Stimulated activated CD4-positive, alpha-beta T cell treated with anti-CD3 and anti-CD28 coated beads, Interleukin-2, amount 100 ng/mL, for 48 hours (primary cell): ENCODE measurements at places on chromosomes 5 and 9.
A peak's percentile ranks its signal among the peaks of the same experiment; 100 is the strongest.

GRCh38 chr5:13214182-13214581 lies 730.3 kb downstream of the DNAH5 start:
- no peak for DNase-seq

GRCh38 chr5:56314529-56314928 lies 81.4 kb upstream of the ANKRD55 start:
- peak; percentile 46 for DNase-seq

DNA sequence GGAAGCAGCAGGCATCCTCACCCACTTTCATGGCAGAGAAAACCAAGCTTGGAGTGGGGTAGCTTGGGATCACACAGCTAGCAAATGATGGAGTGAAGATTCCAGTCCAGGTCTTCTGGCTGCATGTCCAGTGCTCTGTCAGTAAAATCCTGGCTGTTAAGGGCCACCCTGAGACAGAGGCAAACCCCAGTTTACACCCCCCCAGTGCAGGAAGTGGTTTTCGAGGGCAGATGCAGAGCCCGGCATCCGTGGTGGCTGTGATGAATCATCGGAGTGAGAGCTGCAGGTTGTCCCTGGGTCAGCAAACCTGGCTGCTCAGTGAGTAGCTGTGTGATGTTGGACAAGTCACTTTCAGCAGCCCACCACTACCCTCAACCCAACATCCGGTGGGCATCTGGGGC lies 115.4 kb downstream of the RGS3 start:
- DNase-seq, result peak; percentile 75

- DNase-seq, result no peak
Observed at GRCh38 chr5:82436291-82436690, 158.1 kb upstream of the RPS23 start.

DNA sequence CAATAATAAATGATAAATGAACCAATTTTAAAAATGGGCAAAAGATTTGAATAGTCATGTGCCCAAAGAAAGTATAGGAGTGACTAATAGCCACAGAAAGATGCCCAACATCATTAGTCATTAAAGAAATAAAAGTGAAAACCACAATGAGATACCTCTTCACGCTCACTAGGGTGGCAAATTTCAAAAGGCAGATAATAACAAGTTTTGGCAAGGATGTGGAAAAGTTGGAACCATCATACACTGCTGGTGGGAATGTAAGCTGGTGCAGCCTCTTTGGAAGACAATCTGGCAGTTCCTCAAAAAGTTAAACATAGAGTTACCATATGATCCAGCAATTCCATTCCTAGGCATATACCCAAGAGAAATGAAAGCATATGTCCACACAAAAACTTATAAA lies 1819.8 kb downstream of the MAT2B start:
- DNase-seq, result no peak
